T-helper 2 cell treated with Interferon-gamma antibody and Interleukin-4, amounts not matched to agents 5 μg/mL and 100 μg/mL, for 36 hours (primary cell): ENCODE measurements at places on chromosomes 2 and 18.
A peak's percentile ranks its signal among the peaks of the same experiment; 100 is the strongest.

DNA sequence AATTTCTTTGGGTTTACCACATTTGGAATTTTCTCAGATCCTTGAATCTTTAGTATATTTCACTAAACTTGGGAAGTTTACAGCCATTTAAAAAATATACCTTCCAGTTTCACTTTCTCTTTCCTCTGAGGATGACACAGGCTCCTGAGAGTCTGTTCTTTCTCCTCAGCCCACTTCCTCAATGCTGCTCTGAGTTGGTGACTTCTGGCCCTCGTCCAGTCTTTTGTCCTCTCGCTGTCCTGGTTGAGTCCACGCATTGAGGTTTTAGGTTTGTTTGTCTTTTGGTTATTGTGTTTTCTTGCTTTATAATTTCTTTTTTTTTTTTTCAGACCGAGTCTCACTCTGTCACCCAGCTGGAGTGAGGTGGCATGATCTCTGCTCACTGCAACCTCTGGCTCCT is 40.7 kb upstream of the GALR1 start:
- H3K36me3 ChIP-seq, result no peaks in the 10 kb centered on the region
- no peaks in the 10 kb centered on the region for H3K27me3 ChIP-seq
- peak overlapping the region; percentile 87 for H3K4me3 ChIP-seq
- peaks cover 43% of the 10 kb centered on the region for H3K4me1 ChIP-seq
- peak overlapping the region; percentile 91 for H3K27ac ChIP-seq
- DNase-seq, result peak; percentile 26

GRCh38 chr18:35045121-35045520 is 3.9 kb downstream of the MAPRE2 start:
- H3K36me3 ChIP-seq, result peaks cover 5% of the 10 kb centered on the region
- peaks cover 69% of the 10 kb centered on the region for H3K4me1 ChIP-seq
- H3K4me3 ChIP-seq, result peak overlapping the region; percentile 73
- H3K27ac ChIP-seq, result peak overlapping the region; percentile 91

DNA sequence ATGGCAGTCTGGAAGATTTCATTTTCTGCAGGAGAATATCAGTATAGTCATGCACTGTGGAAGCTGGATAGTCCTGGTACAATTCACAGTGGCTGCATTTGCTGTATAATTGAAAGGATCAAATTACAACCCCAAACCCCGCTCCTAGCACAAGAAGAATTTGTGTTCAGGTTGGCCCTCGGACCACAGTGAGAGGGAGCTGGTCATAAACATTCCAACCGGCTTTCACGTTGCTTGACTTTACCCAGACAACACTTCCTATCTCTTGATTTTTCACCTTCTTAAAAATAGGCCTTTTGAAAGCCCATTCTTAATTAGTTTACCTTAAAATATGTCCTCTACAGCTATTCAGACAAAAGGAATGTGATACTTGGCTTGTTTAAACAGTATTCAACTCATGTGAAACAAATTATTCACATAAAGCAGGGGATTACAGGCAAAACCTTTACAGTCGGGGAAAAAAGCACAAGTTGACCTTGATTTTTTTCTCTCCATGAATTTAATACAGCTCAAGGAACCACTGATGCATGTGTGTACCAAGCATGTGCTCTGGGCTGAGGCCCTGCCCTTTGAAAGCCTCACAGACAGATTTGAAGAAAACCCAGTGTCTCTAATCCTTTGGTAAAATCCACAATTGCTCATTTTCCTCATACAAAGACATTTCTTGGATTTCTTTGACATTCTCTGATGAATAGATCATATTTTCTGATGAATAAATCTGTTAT is 143.0 kb upstream of the SOX11 start:
- no peak overlapping the region for H3K27ac ChIP-seq
- H3K4me1 ChIP-seq, result no peaks in the 10 kb centered on the region
- H3K4me3 ChIP-seq, result no peak overlapping the region
- DNase-seq, result no peak
- H3K36me3 ChIP-seq, result no peaks in the 10 kb centered on the region
- H3K27me3 ChIP-seq, result no peaks in the 10 kb centered on the region

DNA sequence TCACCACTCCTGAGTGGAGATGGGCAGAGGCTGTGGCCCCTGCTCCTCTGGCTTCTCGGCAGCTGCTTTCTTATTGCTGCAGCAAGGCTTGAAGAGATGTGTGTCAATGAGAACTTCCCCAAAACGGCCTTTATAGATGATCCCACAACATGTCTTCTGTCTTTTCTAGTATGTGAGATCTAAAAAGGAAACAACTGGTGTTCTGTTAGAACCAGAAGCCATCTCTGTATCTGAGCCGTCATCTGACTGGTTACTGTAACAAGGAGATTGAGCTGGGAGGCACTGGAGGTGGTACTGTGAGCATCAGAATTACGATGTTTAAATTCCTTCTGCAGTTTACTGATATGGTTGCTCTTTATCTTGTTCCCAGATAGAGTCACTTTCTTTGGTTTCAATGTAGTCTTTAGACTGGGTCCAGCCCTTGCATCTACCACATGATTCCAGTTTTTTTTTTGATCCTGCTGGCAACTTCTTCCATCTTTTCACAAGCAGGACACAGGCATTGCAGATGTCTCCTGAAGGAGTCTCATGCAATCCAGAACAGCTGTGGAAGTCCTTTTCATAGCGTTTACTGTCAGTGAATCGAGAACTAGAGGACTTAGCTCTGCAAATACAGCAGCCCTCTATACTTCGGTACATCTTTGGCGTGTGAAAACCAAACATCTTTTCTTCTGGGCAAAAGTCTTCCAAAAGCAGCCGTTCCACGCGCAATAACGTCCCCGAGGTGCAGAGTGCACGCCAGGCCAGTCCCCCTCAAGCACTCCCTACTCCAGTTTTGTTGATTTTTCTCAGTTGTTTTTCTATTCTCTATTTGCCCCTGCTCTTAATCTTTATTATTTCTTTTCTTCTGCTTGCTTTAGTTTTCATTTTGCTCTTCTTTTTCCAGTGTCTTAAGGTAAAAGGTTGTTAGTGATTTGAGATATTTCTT is 29.7 kb downstream of the TAF4B start:
- peaks cover 2% of the 10 kb centered on the region for H3K36me3 ChIP-seq
- no peak overlapping the region for H3K4me3 ChIP-seq
- H3K4me1 ChIP-seq, result peaks cover 3% of the 10 kb centered on the region
- DNase-seq, result no peak

- no peak overlapping the region for H3K27ac ChIP-seq
- H3K4me3 ChIP-seq, result no peak overlapping the region
- H3K27me3 ChIP-seq, result no peaks in the 10 kb centered on the region
- H3K4me1 ChIP-seq, result peaks cover 10% of the 10 kb centered on the region
- peaks cover 44% of the 10 kb centered on the region for H3K36me3 ChIP-seq
These were observed 15.9 kb downstream of the TMX3 start for GRCh38 chr18:68699043-68699442.
